ENCODE measurements at places on chromosomes 16 and 17.

GRCh38 chr17:47404006-47404405 lies 80.3 kb downstream of the EFCAB13 start:
- no peak for DNase-seq

GRCh38 chr16:13463619-13464018 lies 456.3 kb upstream of the ERCC4 start:
- DNase-seq = no peak

DNA sequence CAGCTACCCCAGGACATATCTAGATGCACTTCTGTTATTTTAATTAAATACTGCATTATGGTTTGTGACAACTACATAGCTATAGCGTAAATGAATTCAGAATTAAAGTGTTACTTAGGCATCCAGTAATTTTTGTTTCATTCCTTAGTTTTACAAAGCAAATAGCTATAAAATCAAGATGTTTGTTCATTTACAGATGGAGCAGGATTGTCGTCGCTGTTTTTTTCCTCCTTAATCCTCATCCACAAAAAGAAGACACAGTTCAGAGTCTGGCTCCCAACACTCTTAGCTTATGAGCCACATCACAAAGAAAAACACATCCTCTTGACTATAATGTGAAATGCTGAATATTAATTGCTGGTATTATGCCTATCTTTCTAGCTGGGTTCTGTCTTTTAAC lies 43.7 kb downstream of the SNX11 start:
- no peak for DNase-seq

- DNase-seq = no peak
Measured at GRCh38 chr16:30766933-30767284, 4.8 kb downstream of the RNF40 start.

Data from A549 (cell line).